Activated CD4-positive, alpha-beta T cell treated with anti-CD3 and anti-CD28 coated beads for 4 hours (primary cell): ENCODE measurements at places on chromosomes 4 and X.

DNA sequence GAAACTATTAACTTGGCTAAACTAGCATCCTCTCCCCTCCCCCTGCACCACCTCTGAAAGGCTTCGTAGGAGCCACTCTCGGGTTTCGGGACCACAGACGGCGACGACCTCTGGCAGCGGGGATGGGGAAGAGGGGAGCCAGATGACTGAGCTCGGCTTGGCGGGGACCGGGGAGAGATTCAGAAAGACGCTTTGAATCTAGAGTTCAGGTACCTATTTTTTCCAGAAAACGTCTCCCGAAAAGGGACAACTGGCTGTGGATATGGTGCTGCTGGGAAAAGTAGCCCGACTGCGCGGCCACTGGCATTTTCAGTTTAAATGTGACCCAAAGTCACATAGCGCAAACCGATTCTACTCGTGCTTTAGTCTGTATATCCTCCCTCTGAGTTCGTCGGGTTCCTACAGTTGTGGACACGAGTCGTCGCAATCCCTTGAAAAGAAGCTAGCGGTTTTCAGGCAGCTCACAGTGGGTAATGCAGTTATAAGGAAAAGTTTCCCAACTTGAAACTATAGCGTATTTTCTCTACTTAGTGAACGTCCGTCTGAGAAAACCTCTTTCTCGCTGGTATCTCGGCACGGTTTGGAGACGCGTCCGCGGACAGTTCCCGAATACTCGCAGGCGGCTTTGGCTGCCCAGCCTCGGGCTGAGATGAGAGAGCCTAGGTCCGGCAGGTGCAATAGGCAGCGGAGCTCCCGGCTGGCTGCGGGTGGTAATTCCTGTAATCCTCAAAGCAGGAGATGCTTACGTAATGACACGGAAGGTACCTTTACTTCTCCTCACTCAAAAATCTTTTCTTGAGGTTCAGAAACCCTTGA is 1.3 kb downstream of the PARM1 start:
- no peak for DNase-seq

DNA sequence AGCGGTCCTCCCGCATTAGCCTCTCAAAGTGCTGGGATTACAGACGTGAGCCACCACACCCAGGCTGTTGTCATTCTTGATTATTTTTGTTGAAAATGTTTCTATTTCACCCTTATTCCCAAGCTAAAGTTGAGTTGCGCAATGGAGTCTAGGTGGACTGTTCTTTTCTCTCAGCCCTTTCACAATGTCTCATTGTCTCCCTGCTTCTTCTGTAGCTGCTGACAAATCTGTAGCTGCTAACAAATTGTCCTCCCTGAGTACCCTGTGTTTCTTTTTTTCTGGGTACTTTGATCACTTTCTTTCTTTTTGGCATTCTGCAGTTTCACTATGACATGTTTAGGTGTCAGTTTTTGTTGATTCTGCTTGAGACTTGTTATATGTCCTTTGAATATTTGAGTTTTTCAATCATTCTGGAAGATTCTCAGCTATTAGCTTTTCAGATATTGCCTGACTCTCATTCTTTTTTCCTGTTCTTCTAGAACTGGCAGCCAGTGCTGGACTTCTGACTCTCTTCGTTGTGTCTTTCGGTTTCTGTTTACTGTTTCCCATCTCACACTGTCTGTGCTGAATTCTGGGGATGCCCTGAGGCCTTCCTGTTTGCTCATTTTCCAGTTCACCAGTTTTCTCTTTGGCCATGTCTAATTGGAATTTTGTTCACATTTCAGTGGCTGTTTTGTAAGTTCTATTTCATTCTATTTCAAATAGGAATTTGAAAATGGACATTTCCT is 6.6 kb downstream of the ABCD1 start:
- DNase-seq: no peak

GRCh38 chrX:153670748-153671588 is 2.6 kb downstream of the PNCK start:
- no peak for DNase-seq

DNA sequence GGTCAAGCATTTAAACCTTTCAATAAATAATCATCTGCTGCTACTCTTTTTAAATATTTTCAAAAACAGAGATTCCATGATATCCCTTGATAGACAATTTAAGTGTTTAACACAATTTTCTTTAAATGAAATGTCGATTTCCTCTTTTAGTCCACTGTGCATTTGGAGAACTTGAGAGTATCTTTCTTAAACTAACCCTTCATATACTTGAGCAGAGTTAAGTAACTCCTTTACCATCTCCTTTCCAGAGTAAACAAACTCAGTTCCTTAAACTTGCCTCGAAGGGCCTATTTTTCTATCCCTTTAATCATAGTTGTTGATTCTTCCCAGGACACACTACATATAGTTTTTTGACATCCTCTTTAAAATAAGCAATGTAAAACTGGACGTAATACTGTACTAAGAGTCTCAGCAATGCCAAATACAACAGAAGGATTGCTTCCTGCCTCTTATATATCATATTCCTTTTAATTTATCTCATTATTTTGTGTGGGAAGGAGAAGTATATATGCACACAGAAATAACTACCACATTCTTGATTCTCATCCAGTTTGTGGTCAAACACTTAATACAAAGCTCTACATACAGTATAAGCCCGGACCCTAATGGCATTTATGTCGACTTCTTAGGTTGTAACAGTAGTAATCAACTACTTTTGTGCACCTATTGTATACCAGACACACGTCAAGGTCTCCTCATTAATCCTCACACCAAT is 22.8 kb downstream of the RAB28 start:
- DNase-seq: no peak

DNA sequence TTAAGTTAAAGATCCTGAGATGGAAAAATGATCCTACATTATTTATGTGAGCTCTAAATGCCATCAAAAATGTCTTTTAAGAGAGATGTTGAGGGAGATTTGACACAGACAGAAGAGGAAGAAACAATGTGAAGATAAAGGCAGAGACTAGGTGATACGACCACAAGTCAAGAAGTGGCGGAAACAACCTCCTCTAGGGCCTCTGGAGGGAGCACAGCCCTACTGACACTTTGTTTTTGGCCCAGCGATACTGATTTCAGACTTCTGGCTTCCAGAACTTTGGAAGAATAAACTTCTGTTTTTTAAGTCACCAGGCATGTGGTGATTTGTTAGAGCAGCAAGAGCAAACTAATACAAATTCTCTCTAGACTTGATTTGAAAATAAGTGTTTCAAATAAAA is 1216.1 kb downstream of the FSTL5 start:
- no peak for DNase-seq
